CD8-positive, alpha-beta memory T cell (primary cell): ENCODE measurements at places on chromosomes 4 and X. TPM values are rescaled to one million over a fixed set of nuclear protein-coding genes. Genes with fewer than 3 reads are reported as not detected.

Gene GPR50
- total RNA-seq: not detected

Gene PCDH19
- not detected for total RNA-seq

DNA sequence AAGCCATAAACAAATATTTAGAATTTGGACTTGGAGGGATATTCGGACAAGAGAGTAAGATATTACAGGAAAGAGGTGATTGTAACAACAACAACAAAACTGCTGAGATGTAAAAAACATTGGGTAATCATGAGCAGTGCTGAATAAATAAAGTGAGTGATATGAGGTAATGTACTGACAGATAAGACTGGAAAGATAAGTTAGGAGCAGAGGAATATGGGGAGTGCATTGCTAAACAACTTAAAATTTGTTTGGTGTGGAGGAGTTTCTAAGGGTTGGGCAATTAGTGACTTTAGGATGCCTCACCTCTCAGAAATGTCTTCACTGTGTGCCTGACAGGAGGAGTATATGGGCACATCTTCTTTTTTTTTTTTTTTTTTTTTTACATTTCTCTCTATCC is 637.8 kb upstream of the GRIA3 start:
- DNase-seq: no peak

Gene NKX3-2
- total RNA-seq: not detected
